Heart right ventricle (tissue), 16 donors: ENCODE measurements at places on chromosomes 1 and 21. TPM values are rescaled to one million over a fixed set of nuclear protein-coding genes. Genes with fewer than 3 reads are reported as not detected.

Gene MAP3K21
- 0.37 TPM for polyA plus RNA-seq

Gene AGT
- 94.7 TPM for polyA plus RNA-seq

Gene ZSCAN20
- polyA plus RNA-seq: 1.6 TPM

Gene C1QA
- 36.9 TPM for polyA plus RNA-seq

Gene SELENBP1
- 54.1 TPM for polyA plus RNA-seq

Gene LENEP
- not detected for polyA plus RNA-seq
